ENCODE measurements at places on chromosomes 13 and 19.

DNA sequence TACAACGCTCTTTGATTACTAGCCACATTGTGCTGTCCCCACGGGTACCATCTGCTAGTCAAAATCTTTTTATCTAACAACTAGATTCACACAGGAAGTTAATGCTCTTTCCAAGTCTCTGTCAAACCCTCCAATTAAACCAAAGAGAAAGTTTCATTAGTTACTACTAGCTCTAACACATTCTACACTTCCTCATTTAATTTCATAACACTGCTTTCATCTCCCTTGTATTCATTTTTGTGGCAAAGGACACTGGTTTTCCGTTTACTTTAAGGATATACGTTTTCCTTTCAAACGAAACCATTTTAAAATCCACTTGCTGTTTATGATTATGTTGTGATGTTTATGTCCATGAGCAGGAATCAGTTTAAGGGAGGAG, 5.3 kb downstream of the DYRK1B start:
- DNase-seq = no peak

GRCh38 chr19:35644987-35645679, 3.0 kb upstream of the COX6B1 start:
- peak; percentile 58 for DNase-seq

GRCh38 chr13:113275387-113275786, 21.7 kb upstream of the LAMP1 start:
- DNase-seq = no peak

GRCh38 chr13:35855531-35856019, 275.6 kb downstream of the DCLK1 start:
- peak; percentile 0 for DNase-seq

- DNase-seq = no peak
Observed at GRCh38 chr13:93422980-93423543, 196.5 kb downstream of the GPC6 start.

GRCh38 chr13:80251403-80251802, 89.5 kb downstream of the SPRY2 start:
- DNase-seq = no peak

GRCh38 chr13:78600280-78600883, 3.0 kb downstream of the POU4F1 start:
- no peak for DNase-seq

GRCh38 chr13:49669735-49670309, 21.5 kb downstream of the EBPL start:
- no peak for DNase-seq

- no peak for DNase-seq
Observed at GRCh38 chr13:93848247-93848646, 621.6 kb downstream of the GPC6 start.

DNA sequence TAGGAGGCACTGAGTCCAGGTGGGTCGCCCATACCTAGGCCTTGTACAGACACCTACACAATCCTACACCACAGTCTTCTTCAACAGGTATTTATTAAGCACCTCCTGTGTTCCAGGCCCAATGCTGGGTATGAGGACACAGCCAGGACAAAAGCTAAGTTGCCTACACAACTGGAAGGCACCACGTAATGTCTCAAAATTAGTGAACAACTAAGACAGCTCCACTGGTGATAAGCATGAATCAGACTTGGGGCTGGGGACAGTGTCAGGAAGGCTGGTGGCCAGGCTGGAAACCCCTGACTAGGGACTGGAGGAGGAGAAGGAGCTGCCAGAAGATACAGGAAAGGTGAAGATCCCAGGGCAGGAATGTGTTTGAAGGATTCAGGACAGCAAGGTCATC, 2.4 kb downstream of the SMIM24 start:
- no peak for DNase-seq

GRCh38 chr13:111915104-111915551, 151.8 kb upstream of the SOX1 start:
- DNase-seq = no peak

DNA sequence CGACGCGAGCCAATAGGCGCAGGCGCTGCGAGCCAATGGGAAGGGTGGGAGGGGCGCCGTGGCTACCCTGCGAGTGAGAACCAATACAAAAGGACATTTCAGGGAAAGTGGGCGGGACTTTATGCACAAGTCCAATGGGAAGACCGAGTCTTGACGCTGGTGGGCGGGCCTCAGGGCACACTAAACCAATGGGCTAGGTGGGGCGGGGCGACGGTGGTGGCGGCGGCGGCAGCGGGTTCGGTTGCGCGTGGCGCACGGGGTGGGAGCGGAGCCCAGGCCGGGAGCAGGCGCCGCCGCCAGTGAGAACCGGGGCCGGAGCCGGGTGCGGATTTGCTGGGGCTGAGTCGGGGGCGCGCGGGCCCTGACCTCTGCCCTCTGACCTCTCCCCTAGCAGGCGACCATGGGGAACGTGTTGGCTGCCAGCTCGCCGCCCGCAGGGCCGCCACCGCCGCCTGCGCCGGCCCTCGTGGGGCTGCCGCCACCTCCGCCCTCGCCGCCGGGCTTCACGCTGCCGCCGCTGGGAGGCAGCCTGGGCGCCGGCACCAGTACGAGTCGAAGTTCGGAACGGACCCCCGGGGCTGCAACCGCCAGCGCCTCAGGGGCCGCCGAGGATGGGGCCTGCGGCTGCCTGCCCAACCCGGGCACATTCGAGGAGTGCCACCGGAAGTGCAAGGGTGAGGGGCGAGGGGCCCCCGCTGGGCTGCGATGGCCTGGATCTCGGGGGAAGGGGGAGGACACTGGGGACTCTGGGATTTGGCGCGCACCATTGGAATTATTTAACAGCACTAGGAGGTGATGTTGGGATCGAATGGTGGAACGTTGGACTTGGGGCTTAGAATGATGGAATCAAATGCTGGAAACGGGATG, at the start of gene TOMM40:
TSS of gene TOMM40 (plus strand) at position 239 of the 867 bp plus-strand sequence. CDS start at position 401, 162 bp downstream.
- peak; percentile 100 for DNase-seq

GRCh38 chr13:88979465-88980175, 1308.4 kb downstream of the SLITRK5 start:
- no peak for DNase-seq

GRCh38 chr19:33532859-33533460, 11.4 kb upstream of the PEPD start:
- no peak for DNase-seq

- no peak for DNase-seq
Observed at GRCh38 chr13:49221590-49221965, 1.4 kb downstream of the MLNR start.

- DNase-seq = no peak
Observed at GRCh38 chr19:37362733-37363132, 8.2 kb upstream of the ZNF527 start.

DNA sequence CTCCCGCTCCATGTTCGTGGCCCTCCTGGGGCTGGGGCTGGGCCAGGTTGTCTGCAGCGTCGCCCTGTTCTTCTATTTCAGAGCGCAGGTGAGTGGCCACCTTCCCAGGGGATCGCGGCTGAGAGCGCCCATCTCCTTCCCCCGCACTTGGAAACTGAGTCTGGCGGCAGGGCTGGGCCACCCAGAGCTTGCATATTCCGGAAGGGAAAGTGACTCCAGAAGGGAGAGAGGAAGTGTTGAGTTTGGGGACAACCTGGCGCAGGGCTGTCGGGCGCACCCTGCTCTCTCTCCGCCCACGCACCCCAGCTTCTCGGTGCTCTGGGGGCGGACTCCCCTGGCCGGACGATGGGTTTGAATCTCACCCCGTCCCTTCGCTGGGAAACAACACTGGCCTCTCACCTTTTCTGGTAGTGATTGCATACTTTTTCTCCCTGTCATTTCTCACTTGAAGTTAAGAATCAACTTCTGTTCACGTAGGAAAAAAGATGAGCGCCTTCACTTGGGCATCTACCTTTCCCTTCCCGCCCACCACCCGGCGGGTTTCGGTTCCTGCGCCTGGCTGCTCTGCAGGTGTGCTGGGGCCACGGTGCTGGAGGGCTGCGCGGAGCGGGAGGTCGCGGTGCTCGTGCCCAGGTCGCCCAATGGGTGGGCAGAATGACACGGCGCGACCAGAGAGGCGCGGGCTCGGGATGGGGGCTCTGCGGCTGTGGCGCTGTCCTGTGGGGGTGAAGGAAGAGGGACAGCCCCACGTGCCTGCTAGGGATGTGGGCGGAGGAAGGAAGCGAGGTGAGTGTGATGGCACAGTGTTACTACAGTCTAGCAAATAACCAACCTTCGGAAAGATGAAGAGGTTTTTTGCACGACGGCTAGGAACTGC, 721 bp downstream of the TNFSF11 start:
- peak; percentile 49 for DNase-seq

GRCh38 chr19:49850221-49850486, 805 bp upstream of the PTOV1 start:
- no peak for DNase-seq

DNA sequence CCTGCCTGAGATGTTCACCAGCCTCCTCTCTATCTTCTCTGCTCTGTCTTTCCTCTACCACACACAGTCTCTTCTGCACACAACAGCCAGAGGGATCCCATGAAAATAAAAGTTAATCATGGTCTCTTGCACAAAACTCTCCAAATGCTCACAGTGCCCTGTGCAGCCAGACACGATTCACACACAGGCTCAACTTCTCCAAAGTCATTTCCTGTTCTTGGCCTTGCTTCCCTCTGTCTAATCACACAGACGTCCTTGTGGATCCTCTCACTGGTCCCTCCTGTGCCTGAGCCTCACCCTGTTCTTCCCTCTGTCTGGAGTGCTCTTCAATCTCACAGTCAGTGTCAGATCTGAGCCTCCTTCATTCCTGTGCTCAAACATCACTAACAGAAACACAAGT, 7.8 kb downstream of the SIGLEC12 start:
- DNase-seq = no peak

DNA sequence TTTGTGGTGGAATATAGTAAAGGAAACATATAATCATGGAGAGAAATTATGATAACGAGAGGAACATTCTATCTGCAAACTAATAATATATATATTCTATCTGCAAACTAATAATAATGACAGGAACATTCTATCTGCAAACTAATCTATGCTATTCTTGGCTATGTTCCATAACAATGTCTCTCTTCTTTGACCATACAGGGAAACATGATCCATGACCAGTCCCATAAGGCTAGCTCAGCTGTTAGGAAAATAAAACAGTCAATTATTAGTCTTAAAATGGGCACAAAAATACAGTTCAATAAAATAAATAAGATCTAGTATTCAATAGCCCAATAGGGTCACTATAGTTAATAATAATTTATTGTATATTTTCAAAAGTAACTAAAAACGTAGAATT, 707.8 kb upstream of the PCDH20 start:
- DNase-seq = no peak

- DNase-seq = no peak
Observed at GRCh38 chr19:35165200-35166058, 10.9 kb downstream of the FXYD5 start.

GRCh38 chr13:95471960-95472359, 80.6 kb upstream of the CLDN10 start:
- DNase-seq = no peak

GRCh38 chr19:22532388-22533300, 101.5 kb upstream of the ZNF492 start:
- no peak for DNase-seq

DNA sequence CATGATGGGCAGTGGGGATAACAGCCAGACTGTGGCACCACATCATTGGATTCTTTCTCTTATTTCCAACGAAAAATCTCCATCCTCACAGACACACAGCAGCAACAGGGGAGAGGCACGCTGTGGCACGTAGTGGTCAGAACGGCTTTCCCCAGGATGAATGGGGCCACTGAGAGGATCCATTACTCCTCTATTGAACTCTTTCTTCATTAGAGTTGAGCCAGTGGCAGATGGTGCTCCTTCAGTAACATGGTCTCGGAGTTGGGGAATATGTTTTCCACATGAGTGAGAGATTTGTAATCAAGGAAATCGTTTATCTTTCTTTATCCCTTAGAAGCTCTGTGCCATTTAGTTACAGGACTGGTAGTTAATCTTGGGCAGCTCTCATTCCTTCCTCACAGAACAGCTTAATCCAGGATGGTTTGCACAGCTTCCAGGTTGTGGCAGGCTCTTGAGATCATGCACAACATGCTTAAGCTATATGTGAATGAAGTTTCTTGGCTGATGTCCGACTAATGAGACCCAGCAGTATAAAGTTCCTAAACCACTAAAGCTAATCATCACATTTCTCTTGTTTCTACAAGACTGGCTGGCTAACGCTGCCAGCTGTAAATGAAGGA, 180.5 kb upstream of the SLC10A2 start:
- DNase-seq = no peak

DNA sequence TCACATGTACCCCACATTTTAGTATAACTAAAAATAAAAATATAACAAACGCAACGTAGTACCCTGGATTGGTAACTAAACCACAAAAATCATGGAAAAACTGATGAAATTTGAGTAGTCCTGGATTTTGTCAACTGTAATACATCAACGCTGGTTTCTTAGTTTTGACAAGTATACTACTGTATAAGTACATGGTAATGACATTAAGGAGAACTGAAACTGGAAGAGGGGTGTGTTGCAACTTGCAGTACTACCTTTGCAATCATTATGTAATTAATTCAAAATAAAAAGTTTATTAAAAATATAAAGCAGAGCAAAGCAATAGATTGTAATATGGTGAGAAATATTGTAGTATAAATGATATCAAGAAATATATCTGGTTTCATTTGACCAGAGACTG, 1158.0 kb upstream of the SPRY2 start:
- no peak for DNase-seq

DNA sequence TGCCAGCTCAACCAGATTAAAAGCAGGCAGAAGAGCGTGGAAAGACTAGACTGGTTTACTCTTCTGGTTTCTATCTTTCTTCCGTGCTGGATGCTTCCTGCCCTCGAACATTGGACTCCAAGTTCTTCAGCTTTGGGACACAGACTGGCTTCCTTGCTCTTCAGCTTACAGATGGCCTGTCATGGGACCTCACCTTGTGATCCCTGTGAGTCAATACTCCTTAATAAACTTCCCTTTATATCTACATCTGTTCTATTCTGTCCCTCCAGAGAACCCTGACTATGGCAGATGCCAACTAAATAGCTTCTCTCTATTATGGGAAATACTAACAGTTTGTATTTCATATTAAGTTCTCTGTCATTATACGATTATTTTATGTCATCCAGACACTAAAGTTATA, 609.1 kb downstream of the LMO7 start:
- DNase-seq = no peak

- no peak for DNase-seq
Observed at GRCh38 chr13:111893607-111894443, 173.1 kb upstream of the SOX1 start.

DNA sequence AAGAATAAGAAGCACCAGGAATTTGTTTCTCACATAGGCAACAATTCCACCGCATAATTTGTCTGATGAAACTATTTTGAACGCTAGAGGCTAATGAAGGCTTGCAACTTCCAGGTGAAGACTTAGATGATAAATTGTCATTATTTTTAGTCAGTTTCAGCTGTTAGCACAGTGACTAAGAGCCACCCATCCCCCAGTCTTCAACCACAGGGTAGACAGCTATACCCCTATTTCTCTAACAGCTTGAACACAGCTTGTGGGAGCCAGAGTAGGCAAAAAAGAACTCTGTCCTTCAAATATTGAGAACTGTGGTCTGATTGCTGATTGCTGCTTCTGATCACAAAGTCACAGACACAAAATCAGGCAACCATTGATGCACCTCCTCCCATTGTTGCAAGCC, 1124.8 kb upstream of the PRR20A start:
- no peak for DNase-seq
